Keratinocyte (primary cell): ENCODE measurements at places on chromosomes 1 and 21.

GRCh38 chr1:36715797-36716196 is 233.1 kb upstream of the CSF3R start:
- DNase-seq: no peak

GRCh38 chr21:44300262-44300959 is 558 bp downstream of the PFKL start:
- DNase-seq: no peak

DNA sequence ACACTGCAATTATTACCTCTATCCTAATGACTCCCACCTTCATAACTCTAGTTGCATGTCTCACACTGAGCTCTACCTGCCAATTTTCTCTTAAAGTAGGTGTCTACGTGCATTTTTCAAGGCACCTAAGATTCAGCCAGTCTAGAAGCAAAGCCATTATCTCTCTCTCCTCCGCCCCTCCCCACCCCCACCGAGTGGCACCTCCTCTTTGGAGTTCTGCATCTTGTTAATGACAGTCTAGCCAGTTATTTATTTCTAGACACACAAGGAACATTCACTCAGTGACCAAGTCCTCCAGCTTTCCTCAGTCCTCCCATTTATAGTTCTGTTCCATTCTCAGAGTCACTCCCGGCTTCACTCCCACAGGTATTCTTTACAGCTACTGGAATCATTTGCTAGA is 47.6 kb downstream of the ASTN1 start:
- DNase-seq: no peak

GRCh38 chr1:97901017-97901658 is 19.7 kb downstream of the DPYD start:
- DNase-seq: no peak

- DNase-seq: no peak
Measured at GRCh38 chr1:230197644-230198567, 130.9 kb downstream of the GALNT2 start.
